ENCODE measurements at places on chromosomes 11 and 22.

DNA sequence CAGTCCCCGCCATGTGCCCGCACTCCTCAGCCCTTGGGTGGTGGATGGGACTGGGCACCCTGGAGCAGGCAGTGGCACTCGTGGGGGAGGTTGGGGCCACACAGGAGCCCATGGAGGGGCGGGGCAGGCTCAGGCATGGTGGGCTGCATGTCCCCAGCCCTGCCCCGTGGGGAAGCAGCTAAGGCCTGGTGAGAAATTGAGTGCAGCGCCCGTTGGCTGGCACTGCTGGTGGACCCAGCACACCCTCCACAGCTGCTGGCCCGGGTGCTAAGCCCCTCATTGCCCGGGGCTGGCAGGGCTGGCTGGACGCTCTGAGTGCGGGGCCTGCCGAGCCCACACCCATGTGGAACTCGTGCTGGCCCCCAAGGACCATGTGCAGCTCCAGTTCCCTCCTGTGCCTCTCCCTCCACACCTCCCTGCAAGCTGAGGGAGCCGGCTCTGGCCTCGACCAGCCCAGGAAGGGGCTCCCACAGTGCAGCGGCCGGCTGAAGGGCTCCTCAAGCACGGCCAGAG is 16.1 kb downstream of the OR5B3 start:
- DNase-seq: no peak

GRCh38 chr22:20549232-20549841 is 41.9 kb downstream of the MED15 start:
- DNase-seq: no peak

DNA sequence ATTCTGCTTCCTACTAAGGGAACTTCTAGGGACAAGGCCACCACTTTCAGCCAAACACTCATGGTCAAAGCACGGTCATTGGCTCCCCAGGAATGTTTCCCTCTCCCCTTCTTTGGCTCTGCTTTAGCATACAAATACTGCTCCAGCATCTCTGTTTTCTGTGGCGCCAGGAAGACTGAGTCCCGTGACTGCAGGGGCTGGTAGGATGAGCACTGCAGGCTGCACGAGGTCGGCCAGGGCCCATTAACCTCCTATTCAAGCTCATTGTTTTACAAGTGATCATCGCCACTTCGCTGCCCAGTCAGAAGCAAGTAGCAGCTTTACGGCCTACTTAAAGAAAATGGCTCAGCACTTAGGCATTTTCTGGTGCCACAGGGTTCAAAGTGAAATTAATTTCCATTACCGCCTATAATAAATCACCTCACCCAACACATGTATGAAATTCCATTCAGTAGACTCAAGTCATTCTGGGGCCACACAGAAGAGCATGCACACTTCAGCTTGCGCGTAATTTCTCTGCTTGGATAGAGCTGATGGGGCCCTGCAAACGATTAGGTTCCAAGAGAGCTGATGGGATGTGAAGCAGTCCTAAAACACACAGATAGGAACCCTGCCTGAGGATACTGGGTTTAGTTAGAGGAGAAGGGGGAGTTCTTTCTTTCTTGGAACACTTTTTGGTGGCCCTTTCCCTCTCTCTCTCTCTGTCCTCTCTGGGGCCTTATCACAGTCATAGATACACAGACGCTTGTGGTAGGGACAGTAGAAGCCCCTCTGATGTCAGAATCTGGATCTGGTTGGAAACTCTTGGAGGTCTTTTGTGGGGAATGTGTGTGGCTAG is 173.7 kb downstream of the KIF18A start:
- no peak for DNase-seq

- DNase-seq: no peak
Observed at GRCh38 chr11:104000798-104001197, 35.6 kb upstream of the DDI1 start.

GRCh38 chr11:112334381-112334780 is 73.7 kb upstream of the PLET1 start:
- no peak for DNase-seq

- DNase-seq: no peak
Observed at GRCh38 chr11:120546312-120547205, 35.0 kb downstream of the GRIK4 start.

DNA sequence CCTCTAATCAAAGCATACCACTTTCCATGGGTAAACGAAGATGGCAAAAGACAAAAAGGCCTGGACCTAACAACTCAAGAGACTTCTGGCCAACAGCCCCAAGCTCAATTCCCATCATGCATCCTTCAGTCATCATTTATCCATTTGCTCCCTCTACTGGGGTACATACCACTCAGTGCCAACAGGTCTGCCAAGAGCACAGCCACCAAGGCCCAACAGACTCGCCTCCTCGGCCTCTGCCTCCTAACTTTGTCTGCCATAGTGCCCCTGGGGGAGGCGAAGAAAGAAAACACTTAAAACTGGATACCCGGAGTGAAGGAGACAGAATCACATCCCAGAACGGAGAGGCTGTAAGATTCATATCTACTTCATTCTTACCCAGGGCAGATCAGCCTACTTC is 1.1 kb downstream of the HYOU1 start:
- no peak for DNase-seq

DNA sequence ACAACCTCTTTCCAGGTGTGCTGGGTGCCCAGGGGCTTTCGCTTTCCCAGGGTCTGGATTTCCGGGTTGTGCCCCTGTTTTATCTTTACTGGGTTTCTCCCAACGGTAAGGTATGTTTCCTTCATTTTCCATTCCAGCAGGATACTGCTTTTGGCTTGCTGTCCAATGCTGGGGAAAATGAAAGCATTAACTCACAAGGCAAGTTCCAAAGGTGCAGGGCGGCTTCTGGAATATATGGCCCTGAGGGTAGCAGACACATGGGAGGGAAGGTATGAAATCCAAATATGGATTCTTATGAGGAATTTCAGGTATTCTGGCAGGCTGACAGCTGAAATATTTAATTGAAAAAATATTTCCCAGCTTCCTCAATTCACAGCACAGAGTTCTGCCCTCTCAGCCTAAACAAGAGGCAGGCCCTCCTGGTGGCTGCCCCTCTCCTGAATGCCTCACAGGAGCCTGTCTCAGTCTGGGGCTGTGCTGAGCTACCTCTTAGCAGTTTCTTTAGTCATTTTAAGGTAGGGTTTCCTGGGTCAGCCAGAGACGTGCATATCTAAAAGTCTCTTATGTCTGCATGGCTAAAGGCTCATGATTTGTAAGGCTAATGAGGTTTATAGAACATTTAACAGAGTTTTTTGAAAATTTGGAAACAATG is 318.6 kb upstream of the B3GAT1 start:
- DNase-seq: no peak

- no peak for DNase-seq
Observed at GRCh38 chr11:72520815-72521214, 86.5 kb upstream of the CLPB start.

DNA sequence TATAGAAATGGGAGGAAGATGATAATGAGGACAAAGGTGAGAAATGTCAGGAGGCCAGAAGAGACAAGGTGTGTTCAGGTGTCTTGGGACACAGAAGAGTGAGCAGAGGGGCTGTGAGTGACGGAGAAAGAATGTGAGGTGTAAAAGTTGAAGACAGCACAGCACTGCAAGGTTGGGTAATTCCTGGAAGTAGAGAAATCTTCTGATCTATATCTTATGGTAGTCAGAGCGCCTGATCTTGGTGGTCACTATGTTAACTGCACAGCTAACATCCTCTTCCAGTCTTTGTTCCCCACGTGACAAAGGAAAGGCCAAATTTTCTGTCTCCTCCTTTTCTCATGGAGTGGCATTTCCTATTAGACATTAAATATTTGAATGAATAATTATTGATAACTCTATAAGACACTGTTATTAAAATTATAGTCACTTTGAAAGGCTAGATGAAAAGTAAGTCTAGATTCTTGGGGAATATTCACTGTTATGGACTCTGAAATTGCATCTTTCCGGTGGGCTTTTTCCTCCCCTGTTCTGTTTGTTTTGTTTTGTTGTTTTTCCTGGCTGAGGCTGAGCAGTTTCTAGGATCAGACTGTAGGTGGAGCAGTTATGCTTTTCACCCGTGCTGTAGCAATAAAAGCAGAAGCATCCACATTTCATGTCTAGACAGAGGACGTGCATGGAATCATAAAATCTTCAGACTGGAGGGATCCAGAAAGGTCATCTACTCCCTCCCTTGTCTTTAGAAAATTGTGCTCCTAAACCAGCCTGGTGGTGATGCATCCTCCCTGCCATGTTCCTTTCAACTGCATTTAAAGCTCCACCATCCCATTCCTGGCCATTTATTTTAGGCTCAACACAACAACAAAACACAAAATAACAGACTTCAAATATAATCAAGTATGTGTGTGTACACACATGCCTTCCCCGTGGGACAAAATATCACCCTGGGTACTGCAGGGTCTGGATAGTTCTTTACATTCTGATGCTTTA is 26.6 kb downstream of the SC5D start:
- DNase-seq: no peak

- no peak for DNase-seq
Observed at GRCh38 chr11:130145311-130145812, 14.2 kb upstream of the ST14 start.

- no peak for DNase-seq
Observed at GRCh38 chr11:2886191-2886894, 768 bp upstream of the CDKN1C start.

GRCh38 chr11:60825790-60826189 is 16.1 kb upstream of the CCDC86 start:
- DNase-seq: no peak

GRCh38 chr11:119341222-119342022 is 739 bp upstream of the C1QTNF5 start:
- DNase-seq: no peak

DNA sequence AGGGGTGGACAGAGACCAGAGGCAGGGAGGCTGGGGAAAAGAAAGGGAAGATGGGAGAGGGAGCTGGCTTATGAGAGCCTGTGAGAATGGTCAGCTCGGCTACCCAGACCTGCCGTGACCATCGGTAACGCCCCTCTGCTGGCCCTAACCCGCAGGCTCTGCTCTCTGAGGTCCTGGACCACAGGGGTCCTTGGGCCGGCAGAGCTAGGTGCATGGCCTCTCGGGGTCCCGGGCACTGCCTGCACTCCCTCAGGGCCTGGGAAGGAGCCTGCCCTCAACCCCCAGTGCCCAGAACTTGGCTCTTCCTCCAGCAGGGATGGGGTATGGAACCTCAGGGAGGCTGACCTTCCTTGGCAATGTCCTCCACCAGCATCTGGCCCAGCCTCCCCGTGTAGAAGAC is 13.2 kb downstream of the GGT5 start:
- DNase-seq: no peak

- no peak for DNase-seq
Observed at GRCh38 chr11:128424271-128424711, 163.1 kb downstream of the ETS1 start.

GRCh38 chr11:113593698-113594308 is 112.3 kb downstream of the TMPRSS5 start:
- DNase-seq: no peak

GRCh38 chr11:15119826-15120225 is 5.1 kb downstream of the INSC start:
- DNase-seq: no peak

- no peak for DNase-seq
Observed at GRCh38 chr22:49765951-49766350, 61.7 kb downstream of the BRD1 start.

DNA sequence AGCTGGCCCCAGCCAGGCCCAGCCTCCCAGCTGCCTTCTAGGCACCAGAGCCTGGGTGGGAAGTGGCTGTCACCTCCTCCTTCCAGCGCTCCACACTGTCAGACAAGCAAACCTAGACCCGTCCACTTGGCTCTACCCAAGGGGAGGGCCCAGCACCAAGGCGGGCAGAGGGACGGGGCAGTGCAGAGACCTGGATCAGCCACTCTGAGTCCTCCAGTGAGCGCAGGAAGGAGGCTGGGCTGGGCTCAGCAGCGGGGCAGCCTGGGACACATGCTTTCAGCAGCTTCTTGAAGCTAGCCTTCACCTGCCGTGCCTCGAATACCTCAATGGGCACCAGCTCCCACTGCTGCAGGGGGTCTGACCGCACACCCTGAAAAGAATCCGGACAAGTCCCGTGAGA is 18.8 kb downstream of the SBF1 start:
- no peak for DNase-seq

DNA sequence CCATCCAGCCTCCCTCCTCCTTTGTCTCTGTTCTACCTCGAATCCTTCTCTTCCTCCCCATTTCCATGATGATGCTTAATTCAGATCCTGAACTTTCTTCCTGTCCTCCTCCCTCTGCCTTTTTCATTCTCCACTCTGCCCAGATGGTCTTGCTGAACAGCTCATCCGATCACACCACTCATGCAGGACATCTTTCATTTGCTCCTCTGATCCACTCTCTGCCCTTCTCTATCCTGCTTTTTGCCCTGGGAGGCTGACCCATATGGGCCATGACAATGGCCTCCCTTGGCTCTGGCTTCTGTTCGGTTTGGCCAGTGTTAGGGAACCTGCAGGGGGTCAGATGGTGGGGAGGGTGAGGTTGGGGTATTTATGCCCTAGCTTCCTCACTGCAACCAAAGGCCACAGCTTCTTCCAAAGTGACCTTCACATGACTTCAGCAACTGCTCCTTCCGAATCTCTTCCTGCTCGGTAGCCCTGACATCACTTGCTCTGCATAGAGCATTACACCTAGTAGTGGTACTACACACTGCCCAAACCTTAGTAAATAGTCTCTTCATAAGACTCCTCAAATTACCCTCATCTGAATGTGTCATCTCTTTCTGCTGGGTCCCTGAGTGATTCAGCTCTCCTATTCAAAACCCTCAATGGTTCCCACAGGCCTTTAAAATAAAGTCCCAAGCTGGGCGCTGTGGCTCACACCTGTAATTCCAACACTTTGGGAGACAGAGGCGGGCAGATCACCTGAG is 32.7 kb upstream of the MICAL2 start:
- no peak for DNase-seq

GRCh38 chr11:128428935-128429334 is 158.4 kb downstream of the ETS1 start:
- no peak for DNase-seq

GRCh38 chr11:94926698-94927237 is 46.6 kb downstream of the CWC15 start:
- no peak for DNase-seq

DNA sequence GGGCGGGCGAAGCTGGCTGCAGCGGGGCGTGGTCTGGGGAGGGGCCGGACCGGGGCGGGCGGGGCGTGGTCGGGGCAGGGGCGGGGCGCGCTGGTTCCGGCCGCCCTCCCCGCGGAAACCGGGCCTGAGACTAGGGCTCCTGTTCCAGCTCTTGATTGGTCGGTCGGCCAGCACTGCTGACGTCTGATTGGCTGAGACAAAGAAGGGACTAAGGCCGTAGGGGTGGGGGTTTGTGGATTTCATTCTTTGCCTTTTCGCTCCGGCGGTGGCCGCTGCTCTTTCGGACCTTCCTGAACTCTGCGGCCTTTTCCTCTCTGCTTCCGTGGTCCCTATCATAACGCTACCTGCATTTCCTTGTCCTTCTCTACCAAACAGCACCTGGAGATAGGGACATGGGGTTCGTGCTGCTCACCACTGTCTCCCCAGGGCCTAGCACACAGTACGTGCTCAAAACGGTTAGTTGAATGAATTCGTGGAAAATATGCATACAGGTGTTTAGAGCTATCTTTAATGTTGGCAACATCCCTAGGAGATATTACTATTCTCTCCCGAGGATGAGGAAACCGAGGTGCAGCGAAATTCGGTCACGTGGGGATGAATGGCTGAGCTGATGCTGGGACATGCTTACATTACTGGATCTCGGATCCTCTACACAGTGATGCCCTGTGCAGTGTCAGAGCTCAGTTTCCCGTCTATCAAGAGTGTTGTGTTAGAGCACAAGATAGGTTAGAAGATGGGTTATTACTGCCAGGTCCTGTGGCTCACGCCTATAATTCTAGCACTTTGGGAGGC is 62.8 kb downstream of the NFAM1 start:
- peak; percentile 63 for DNase-seq

- DNase-seq: no peak
Observed at GRCh38 chr11:47714554-47715081, 551 bp downstream of the AGBL2 start.

GRCh38 chr11:131916638-131917037 is 546.2 kb downstream of the NTM start:
- DNase-seq: no peak

Data from stimulated activated CD4-positive, alpha-beta T cell treated with anti-CD3 and anti-CD28 coated beads, Interleukin-1b, Interleukin-23, amount 100 ng/mL, for 1 hour (primary cell).